ENCODE measurements at places on chromosomes 5 and 9.

GRCh38 chr9:99274495-99274894 is 52.4 kb downstream of the SEC61B start:
- DNase-seq, result no peak

DNA sequence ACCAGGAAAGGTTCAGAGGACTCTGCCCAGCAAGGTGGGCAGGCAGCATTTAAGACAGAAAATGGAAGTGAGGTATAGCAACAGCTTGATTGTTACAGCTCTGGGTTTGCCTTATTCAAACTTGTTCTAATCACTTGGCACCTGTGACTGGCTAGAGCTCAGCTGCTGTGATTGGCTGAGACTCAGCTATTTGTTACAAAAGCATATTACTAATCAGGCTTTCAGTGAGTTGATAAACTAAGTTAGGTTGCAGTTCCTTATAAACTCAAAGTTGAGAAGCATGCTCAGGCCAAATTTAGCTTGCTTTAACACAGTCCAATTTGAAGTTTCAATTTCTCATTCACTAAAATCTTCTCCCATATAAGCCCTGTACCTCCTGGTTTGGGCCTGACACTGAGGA is 56.3 kb downstream of the GDA start:
- DNase-seq, result no peak

- DNase-seq, result no peak
Measured at GRCh38 chr5:1874771-1875220, 7.9 kb downstream of the IRX4 start.

- no peak for DNase-seq
Measured at GRCh38 chr9:95733741-95734666, 141.5 kb upstream of the ERCC6L2 start.

DNA sequence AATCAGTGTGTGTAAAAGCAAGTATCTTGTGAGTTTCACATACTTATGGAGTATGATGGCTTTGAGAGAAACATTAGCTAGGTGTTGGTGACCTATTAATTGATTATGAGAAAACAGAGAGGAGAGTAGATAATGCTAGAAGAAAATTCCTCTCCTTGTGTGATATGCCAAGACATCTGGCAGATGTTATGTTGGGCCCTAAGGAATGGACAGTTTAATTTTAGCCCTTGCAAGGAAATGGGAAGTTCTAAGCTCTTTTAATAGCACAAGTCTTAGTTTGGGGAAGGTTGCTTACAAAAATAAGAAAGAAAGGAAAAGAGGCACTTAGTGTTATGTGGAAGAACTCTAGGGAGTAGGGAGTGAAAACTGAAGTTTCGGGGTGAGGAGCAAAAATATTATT is 5.1 kb downstream of the ZNF462 start:
- no peak for DNase-seq

DNA sequence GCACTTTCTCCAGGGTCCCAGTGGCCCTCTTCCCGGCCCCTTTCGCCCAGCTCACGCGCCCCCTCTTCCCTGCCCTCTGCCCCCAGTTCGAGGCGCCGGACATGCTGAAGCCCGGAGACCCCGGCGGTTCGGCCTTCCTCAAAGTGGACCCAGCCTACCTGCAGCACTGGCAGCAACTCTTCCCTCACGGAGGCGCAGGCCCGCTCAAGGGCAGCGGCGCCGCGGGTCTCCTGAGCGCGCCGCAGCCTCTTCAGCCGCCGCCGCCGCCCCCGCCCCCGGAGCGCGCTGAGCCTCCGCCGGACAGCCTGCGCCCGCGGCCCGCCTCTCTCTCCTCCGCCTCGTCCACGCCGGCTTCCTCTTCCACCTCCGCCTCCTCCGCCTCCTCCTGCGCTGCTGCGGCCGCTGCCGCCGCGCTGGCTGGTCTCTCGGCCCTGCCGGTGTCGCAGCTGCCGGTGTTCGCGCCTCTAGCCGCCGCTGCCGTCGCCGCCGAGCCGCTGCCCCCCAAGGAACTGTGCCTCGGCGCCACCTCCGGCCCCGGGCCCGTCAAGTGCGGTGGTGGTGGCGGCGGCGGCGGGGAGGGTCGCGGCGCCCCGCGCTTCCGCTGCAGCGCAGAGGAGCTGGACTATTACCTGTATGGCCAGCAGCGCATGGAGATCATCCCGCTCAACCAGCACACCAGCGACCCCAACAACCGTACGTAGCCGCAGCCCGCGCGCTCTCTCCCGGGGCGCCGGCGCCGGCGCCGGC is 1.0 kb downstream of the PRDM6 start:
- no peak for DNase-seq

DNA sequence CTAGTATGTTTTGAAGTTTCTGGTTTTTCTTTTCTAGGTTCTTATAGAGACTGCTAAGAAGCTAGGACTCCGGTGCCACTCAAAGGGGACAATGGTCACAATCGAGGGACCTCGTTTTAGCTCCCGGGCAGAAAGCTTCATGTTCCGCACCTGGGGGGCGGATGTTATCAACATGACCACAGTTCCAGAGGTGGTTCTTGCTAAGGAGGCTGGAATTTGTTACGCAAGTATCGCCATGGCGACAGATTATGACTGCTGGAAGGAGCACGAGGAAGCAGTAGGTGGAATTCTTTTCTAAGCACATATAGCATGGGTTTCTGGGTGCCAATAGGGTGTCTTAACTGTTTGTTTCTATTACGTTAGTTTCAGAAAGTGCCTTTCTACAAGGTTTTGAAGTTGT is 52.2 kb downstream of the MTAP start:
- no peak for DNase-seq

GRCh38 chr5:81302596-81302995 is 1.2 kb downstream of the ZCCHC9 start:
- no peak for DNase-seq

- DNase-seq, result no peak
Measured at GRCh38 chr9:19876569-19877316, 87.9 kb upstream of the SLC24A2 start.

DNA sequence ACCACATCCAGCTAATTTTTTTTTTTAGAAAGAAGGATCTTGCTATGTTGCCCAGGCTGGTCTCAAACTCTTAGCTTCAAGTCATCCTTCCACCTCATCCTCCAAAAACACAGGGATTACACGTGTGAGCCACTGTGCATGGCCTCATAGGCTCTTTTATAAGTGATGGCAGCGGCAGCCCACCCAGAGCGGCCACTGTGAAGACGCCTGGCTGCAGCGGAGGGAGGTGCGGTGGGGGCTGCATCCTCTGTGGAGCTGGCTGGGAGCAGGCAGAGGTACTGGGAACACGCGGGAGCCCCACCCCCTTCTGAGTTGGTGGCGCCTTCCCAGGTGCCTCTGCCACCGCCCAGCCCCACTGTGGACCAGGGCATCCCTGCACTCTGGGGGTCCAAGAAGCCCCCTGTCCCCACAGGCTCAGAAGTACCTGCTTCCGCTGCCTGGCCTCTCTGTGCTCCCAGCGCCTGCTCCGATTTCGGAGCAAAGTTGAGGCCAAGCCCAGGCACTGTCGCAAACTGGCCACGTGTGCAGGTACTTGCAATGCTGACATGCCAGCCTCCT is 16.9 kb upstream of the ECPAS start:
- DNase-seq, result no peak

GRCh38 chr9:133558191-133559126 is 24.0 kb downstream of the ADAMTSL2 start:
- DNase-seq, result peak; percentile 36

- no peak for DNase-seq
Measured at GRCh38 chr9:29432191-29432590, 1858.9 kb upstream of the C9orf72 start.

GRCh38 chr9:70412832-70413463 is 1.5 kb downstream of the KLF9 start:
- no peak for DNase-seq

DNA sequence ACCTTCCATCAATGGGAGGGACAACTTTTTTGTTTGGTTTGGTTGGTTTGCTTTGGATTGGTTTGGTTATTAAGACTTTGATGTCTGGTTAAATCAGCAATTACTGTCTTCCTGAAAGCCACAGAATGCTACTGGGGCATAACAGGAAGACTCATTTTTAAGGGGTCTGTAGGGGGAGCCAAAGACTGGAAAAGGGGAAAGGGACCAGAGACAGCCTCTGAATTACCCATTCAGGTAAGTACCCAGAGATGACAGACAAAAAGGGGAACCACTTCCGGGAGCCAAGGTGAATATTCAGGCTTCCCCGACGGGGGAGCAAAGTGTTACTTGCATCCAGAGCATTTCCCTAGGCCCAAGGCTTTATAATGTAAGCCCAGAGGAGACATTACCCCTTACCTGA is 4.6 kb upstream of the FEM1C start:
- no peak for DNase-seq

GRCh38 chr5:34959323-34959722 is 30.0 kb downstream of the DNAJC21 start:
- no peak for DNase-seq

GRCh38 chr9:136544548-136544963 is 1.3 kb downstream of the NOTCH1 start:
- DNase-seq, result no peak

- DNase-seq, result no peak
Measured at GRCh38 chr5:60010328-60010727, 116.8 kb upstream of the PDE4D start.

DNA sequence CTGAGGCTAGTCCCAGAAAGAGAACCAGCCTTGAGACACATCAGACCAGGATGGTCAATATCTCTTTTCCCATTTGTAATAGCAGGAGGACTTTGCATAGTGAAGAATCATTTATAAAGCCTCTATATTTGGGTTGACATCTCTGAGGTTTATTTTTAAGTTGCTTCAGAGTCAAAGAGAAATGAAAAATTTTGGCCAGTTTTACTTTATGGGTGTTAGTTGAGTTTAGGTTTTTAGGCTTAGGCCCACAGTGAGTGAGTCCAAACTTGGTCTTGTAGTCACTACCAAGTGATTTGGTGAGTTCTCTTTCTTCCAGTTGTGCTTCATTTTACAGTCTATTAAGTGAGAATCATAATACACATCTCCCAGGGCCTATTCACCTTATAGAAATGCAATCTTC is 5.3 kb upstream of the MEF2C start:
- no peak for DNase-seq

GRCh38 chr5:64100203-64100602 is 65.4 kb upstream of the RNF180 start:
- DNase-seq, result no peak

DNA sequence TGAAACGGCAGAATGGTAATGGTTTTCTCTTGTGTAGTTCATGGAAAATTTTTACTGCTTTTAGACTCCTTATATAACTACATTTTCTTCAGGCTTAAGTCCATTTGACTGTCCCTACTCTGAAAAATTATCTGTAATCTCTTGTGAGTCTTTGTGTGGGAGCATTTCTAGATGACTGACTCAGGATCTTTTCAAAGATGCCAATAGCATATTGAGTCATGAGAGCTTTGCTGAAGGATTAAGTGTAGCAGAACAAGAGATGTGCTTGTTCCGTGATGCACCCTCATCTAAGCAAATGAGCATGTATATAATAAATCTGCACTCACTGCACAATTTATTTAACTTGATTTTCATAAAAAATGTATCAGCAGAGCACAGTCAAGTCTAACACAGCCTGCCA is 298.7 kb upstream of the CDH6 start:
- no peak for DNase-seq

DNA sequence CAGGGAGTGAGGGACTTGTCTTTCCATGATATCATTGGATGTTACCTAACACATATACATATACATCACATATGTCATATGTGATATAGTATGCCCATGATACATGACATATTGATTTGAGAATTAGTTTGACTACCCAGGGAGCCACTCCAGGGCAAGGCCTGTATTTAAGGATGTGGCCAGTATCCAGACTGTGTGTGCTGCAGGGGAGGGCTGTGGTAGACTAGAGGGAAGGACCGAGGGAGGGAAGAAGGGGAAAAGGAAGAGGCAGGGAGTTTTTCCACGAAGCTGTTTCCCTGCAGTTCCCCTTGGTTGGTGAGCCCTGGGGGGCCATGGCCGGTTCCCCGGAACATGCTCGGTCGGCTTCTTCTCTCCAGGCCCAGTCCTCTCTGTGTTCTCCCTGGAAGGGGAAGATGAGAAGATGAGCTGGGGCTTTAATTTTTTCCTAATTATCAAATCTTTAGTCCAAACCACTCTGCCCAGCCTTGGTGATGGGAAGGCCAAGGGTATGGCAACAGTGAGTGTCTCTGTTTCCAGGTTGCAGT is 48.7 kb downstream of the NSUN2 start:
- DNase-seq, result no peak

GRCh38 chr9:6894135-6894534 is 136.4 kb downstream of the KDM4C start:
- DNase-seq, result no peak

GRCh38 chr9:104868687-104869404 is 59.1 kb downstream of the ABCA1 start:
- DNase-seq, result peak; percentile 49

- DNase-seq, result no peak
Measured at GRCh38 chr9:134046894-134047681, 20.7 kb downstream of the BRD3 start.

DNA sequence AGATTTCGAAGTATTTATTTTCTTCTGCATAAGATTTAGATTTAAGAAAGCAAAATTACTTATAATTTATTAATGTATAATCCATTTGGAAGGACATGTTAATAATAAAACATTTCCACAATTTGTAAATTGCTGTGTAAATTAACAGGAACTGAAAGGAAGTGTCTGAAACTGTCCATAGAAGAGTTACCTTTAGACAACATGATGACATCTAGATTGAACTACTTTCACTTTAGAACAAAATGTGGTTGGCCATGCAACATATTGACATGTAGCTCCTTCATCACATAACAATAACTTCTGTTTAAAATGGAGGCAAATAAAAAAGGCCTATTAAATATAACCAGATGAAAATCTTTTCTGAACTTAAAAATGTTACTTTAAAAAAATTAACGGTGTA is 1849.5 kb upstream of the ACO1 start:
- DNase-seq, result no peak

- no peak for DNase-seq
Measured at GRCh38 chr9:72292256-72292682, 72.7 kb downstream of the ZFAND5 start.

DNA sequence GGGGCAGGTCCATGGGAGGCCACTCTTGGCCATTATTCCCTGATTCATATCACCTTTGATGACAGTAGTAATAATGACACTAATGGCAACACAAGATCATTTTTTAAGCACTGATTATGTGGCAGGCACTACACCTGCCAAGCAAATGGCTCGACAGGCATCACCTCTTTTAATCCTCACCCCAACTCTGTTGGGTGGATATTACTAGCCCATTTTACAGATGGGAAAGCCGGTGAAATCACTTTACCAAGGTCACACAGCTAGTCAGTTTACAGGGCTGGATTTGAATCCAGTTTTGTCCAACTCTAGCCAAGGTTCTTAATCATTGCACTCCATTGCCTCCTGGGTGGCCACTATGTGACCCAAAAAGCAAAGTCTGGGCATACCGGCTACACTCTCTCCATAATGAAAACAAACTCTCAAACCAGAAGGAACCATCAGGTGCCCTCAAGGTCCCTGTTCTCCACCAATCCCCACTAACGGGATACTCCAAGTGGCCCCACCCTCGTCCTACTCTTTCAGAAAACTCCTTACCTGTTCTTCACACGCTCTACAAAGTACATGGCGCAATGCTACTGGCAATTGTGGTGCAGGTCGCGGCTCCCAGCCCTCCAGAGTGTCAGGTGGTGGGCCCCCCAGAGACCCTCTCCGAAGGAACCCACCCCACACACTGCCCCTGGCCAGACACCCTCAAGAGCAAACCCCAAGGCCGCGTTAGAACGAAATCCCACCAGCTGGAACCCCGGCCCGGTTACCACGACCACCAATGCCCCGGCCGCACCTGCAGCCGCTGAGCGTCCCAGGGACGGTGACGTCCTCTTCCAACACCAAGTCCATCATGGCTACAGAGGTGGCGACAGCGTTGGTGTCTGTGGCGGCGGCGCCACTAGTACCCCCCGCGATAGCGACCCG is 572 bp downstream of the CDK5RAP2 start:
- no peak for DNase-seq

All from BJ (cell line).